ENCODE measurements at places on chromosomes 16 and 17.

GRCh38 chr16:76535-77272, 1.3 kb upstream of the MPG start:
- DNase-seq, result peak; percentile 58

DNA sequence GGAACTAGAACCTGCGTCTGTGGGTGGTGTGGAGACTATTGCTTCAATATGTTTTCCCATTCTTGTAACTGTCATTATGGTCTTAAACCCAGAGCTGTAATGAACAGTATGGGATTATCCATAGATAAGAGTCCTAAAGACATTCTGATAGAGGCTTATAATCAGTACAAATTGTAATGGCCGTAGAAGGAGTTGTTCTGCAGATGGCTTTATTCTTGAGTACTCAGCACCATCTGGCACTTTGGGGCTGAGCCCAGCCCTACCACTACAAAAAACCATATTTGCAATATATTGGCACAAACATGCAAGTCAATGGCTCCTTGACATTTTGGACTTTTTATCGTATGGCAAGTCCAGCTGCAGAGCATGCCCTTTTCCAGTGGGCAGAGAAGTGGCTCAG, 150.0 kb downstream of the HS3ST4 start:
- no peak for DNase-seq

GRCh38 chr17:32258383-32259140, 7.1 kb upstream of the RHBDL3 start:
- no peak for DNase-seq

DNA sequence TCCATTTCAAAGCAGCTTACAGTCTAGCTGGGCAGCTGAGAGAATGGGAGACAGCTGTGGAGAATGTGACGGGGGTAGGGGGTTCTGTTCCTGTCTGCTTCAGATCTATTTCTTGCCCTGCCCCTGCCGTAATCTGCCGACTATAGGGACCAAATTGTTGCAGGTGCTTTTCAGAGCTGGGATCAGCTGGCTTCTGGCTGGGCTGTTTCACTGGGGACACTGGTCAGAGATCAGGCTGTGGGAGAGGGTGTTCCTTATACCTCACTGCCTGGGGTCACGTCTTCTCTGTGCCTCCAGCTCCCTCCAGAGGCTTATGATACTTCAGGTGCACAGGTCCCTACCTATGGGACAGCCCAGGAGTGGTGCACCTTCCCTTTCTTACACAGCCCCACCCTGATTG, 514.9 kb upstream of the GOT2 start:
- no peak for DNase-seq

- DNase-seq, result no peak
Measured at GRCh38 chr17:80671825-80672110, 127.1 kb downstream of the RPTOR start.

GRCh38 chr16:10938796-10939648, 3.2 kb downstream of the DEXI start:
- peak; percentile 17 for DNase-seq

DNA sequence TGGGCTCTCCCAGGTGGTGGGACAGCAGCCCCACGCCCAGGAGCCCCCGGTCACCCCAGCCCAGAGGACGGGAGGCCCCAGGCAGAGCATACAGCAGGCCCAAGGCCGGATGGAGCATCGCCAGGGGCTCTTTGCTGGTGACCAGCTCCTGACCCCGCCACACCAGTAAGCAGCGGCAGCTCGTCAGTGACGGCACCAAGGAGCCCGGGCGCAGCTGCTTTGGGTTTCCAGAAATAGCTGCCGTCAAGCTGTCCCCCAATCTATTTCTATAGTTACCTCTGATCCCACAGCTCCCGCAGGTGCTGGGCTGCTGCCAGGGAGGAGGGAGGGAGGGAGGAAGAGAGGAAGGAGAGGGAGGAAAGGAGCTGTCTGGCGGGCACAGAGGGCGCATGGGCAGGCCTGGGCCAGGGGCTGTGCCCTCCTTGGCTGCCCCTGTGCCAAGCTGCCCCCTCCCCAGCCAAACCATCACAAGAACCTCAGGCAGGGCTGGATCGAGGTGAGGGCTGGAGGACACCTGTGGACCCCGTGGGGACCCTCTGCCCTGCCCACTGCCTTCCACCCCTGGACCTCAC, 10.8 kb upstream of the RASD1 start:
- no peak for DNase-seq

DNA sequence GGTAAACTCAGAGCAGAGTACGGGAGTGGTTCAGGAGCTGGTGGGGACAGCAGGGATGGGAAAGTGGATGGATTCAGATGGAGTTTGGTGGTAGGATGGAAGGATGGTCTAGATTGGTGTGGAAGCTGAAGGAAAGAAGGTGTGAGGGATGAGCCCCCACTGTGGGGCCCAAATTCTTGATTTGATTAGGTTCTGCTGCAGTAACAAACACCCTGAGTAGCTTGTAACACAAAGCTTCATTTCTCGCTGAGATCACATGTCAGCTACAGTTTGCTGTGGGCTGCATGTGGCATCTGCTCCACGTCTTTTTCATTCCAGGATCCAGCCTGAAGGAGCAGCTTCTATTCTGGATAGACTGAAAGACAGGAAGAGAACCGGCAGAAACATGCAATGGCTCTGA, 143.8 kb downstream of the IRX3 start:
- no peak for DNase-seq
